ENCODE measurements at places on chromosomes 2 and 18. TPM values are rescaled to one million over a fixed set of nuclear protein-coding genes. Genes with fewer than 3 reads are reported as not detected.
A peak's percentile ranks its signal among the peaks of the same experiment; 100 is the strongest.

- DNase-seq: no peak
Observed at GRCh38 chr2:30280596-30281434, 49.5 kb downstream of the LBH start.

GRCh38 chr2:64526034-64526433, 1.9 kb downstream of the AFTPH start:
- no peak for DNase-seq

GRCh38 chr2:208245746-208246145, 9.1 kb downstream of the IDH1 start:
- DNase-seq: no peak

DNA sequence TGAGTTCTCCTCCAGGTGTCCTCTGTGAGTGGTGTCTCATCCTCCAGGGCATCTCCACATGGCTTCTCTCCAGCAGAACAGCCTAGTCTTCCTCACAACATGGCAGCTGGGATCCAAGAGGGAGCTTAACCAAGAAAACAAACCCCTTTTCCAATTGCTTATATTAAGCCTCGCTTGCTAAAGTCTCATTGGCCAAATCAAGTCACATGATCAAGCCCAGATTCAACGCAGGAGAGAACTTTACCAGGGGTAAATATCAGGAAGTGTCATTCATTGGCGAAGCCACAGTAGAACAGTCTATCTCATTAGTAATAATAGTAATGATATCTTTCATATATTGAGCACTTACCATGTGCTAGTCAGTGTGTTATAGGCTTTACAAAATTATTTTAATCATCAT, 53.1 kb downstream of the CDC42EP3 start:
- no peak for DNase-seq

- no peak for DNase-seq
Observed at GRCh38 chr18:35782926-35783325, 189.6 kb upstream of the RMP24 start.

DNA sequence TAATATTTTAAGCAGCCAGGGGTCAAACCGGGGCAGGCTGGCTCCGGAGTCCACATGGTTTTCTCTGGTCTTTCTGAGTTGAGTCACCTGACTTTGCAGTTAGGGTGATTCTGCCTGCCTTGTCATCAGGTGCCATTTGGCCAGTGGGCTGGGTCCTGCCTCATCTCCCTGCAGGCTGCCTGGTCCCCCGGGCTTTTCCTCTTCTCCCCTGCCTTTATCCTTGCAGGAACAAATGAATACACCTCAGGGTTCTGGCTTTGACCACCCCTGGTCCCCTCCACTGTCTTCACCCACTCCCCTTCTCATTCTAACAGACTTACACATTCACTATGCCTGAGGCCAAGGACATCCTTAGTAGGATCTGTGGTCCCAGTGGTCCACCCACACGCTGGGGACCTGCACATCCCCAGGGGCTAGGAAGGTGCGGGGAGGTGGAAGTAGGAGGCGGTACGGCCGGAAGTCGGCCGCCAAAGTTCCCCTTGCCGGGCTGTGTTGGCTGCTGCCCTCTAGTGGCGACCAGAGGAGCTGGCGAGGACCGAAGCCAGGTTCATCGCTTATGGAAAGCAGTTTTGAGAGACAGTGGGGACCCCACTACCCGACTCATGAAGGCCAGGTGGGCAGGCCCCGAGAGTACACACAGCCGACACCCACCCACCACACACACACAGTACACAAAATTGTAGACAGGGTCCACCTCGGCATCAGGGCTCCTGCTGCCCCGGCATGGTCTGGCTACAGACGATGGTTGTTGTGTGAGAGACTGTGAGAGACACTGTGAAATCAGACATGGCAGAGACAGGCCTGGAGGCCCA, 6.3 kb upstream of the TEX261 start:
- peak; percentile 71 for DNase-seq

DNA sequence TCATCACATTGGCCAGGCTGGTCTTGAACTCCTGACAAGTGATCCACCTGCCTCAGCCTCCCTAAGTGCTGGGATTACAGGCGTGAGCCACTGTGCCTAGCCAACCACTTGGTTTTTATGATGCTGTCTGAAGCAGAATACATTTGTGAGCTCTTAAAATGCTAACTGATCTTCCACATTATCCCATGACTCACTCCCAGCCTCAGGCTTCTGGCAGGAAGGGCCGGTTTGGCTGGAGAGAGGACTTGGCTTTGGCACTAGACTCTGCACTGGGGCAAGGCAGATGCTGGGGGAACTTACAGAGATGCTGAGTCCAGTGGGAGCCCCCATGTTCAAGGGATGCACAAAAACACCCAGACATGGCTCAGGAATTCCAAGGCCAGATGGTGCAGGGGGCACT, 40.5 kb upstream of the SH3BP4 start:
- DNase-seq: no peak

Gene SIX3
- polyA plus RNA-seq: not detected

DNA sequence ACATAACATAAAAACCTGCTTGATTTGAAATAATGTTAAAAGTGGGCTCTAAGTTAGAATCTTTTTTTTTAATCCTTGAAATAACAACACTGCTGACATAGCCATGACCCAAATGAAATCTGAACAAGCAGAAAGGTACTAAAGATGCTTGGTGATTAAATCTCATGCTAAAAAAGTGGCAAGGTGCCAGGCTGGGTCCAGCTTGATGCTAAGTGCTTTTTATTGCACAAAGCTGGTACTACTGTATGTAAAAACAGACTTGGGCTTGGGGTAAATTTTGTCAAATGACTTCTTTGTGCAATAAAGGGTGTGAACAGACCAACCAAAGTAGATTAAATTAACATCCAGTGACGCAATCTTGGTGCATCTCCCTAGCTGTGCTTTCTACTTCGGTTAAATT, 13.4 kb downstream of the BCL11A start:
- no peak for DNase-seq

DNA sequence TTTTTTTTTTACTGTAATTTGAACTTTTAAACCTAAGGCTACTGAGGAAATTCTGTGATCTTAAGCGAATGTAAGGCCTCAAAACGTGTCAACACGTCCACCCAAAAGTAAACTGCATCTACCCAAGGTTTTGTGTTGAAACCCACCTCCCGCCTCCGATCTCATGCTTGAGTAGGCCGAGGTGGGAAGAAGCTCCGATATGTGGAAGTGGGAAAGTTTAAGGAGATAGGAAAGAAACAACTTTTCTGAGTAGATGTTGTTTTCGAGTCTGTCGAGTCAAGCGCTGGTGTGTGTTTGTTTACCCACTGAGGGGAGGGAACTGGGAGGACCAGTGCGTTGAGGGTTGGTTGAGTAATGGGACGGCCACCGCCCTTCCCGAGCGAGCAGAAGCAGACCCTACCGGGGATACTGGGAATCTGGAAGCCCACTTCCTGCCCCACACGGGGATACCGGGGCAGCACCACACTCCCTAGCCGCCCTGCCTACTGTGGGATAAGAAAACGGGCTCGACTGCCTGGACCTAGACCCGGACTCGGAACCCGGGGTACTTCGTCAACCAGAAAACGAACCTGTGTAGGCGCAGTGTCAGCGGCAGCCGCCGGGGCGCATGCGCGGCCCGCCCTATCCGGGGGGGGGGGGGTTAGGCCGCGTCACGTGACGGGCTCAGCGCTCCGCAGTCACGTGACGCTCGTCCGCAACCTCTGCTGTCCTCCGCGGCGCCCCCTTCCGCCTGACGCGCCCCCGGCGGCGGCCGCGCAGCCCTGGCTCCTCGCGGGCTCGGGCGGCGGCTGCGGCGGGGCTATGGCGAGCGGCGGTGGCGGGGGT, at the start of gene RETREG2:
Gene RETREG2 (plus strand): TSS at position 724 of the 825 bp plus-strand sequence. CDS start 78 bp downstream, at position 802.
- DNase-seq: peak; percentile 93

Gene TRABD2A
- 2.1 TPM for polyA plus RNA-seq

Gene TNFAIP6
- 134 TPM for polyA plus RNA-seq

DNA sequence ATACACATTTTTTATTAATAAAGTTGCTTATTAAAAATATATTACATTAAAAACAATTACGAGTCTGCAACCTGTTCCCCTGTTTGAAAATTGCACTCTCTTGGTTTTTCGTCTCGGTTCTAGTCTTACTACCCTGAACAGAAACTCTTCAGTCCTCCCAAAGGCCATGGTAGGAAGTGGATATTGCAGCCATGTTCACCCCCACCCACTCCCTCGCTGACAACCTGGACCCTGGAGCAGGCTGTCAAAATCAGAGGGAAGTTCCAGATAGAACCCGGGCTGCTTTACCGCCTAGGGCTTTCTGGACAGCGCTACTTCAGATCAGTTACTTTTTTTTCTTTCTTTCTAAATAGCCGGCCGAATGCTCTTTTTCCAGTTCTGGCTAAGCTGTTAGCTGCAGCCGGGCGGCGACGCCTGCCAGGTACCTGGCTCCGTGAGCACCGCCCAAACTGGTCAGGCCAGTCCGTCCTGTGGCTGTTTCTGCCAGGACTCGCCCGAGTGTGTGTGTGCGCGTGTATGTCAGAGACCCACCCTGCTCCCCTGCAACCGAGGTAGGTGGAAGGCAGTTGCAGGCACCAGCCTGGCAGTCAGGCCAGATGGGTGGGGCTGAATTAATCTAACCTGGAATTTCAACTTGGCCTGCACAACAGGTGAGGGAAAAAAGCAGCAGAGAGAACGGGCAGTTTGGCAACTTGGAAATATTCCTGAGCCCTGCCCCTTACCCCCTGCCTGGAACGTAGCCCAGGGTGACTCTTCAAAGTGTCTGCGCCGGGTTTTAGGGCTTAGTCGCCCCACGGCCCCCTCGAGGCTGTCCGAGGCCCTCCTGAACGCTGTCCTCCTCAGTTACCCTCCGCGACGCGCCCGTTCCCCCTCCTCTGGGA, 1.1 kb upstream of the TET3 start:
- peak; percentile 91 for DNase-seq

DNA sequence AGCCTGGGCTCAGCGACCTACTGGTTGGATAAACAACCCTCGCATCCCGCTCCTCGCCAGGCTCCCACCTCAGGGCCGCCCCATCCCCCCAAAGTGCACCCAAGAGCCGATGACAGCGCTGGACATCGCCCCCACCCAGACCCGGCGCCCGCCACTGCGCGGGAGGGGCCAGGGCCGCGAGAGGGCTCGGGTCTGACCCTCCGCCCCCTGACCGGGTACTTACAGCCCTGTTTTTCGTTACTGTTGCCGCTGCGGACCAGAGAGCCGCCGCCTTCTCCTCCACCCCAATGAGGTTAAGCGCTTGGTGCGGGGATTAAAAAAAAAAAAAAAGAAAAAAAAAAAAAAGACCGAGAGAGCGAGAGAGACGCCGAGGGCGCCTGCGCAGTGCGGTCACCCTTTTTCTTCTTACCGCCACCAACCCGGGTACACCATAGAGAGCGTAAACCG, at the start of gene CLASP1:
Gene CLASP1 (minus strand): TSS at position 314 of the 447 bp plus-strand sequence. CDS start 43,567 bp downstream, outside the sequence.
- DNase-seq: no peak

GRCh38 chr2:180184506-180184905, 177.4 kb upstream of the CWC22 start:
- no peak for DNase-seq

GRCh38 chr2:148455791-148456190, 188.8 kb upstream of the EPC2 start:
- no peak for DNase-seq

Gene PIGN
- 7.4 TPM for polyA plus RNA-seq

Gene PCARE
- 0.04 TPM for polyA plus RNA-seq

DNA sequence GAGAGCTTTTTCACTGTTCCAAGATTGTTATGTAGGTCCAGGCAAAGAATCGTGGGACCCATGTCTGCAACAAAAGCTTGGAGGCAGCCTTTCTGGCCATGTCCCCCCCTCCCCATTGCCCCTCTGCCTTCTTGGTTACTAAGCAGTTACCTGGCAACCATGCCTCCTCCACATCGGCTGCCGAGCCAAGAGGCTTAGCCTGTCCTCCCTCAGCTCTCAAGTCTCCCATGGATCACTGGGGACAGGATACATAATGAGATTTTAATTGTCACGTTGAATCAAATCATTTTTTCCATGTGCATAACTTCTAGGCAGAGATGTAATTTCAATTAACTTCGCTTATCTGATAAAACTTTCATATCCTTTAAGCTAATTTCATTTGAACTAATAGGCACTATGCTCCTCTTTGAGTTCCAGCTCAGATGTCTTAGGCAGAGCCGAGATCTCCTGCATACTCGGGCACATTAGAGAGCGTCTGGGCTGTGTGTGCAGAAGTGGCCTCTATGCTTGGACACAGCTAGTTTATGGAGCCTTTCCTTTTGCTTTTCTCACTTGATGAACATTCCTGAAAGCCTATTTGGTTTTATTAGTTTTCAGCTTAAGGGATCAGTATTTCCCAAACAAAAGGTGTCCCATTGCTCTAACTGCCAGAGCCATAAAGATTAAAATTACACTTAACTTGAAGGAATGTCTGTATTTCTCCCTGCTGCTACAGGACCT, 80.7 kb downstream of the LYPD1 start:
- no peak for DNase-seq

DNA sequence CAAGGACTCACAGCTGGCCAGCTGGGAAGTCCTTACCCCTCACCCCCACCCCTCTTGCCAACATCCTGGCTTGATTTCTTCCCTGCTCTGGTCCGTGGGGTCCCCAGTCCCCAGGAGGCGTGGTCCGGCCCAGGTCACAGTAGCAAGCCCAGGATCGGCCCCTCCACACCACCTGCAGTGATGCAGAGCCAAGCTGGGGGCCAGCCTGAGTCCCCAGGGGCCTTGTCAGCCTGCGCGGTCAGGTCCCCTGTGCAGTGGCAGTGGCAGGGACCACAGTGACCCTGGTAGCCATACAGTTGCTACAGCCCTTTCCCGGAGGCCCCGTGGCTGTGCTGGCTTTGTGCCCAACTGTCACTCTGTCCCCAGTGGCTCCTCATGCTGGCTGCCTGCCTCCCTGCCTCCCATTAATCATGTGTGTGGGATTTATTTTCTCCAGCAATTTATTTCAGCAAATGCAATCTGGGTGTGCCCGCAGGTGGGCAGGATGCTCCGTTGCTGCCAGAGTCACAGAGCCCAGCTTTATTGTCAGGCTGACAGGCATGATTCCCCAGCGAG, 8.8 kb upstream of the PRSS56 start:
- no peak for DNase-seq

Gene GPR148
- polyA plus RNA-seq: not detected

Gene CD207
- 1.8 TPM for polyA plus RNA-seq

Gene IMP4
- polyA plus RNA-seq: 113 TPM

DNA sequence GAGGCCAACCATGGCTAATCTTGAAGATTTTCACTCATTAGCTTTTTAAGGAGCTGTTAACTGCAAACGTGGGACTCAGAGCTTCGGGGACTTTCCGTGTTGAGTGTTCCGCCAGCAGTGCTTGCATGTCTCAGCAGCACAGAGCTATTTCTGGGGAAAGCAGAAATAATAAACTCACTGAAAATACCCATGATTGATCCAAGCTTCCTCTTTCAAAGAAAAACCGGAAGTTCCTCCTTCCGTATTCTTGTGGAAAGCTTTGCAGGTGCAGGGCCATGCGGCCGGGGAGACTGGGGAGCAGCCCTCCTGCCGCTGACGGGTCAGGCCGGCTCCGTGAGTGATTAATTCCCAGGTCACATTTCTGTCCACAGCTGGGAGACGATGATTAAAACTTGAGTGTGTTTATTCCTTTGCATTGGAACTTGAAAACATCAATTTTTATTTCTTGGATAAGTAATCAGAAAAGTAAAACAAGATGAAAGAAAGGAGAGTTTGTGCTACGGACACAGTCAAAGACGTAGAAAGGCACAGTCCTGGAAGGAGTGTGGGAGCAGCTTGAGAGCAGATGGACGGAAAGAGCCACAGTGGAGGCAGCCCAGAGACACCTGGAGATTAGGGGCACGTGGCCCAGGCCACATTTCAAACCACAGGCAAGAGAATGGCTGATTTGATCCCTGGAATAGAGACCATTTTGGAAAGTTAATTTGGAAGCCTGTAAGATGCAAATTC, 54.2 kb upstream of the CTDP1 start:
- DNase-seq: no peak

Data from lung (tissue), 17 donors.